ENCODE measurements at places on chromosomes 5 and 9. TPM values are rescaled to one million over a fixed set of nuclear protein-coding genes. Genes with fewer than 3 reads are reported as not detected.

The PPP2R2B gene
- total RNA-seq, result 2.6 TPM

DNA sequence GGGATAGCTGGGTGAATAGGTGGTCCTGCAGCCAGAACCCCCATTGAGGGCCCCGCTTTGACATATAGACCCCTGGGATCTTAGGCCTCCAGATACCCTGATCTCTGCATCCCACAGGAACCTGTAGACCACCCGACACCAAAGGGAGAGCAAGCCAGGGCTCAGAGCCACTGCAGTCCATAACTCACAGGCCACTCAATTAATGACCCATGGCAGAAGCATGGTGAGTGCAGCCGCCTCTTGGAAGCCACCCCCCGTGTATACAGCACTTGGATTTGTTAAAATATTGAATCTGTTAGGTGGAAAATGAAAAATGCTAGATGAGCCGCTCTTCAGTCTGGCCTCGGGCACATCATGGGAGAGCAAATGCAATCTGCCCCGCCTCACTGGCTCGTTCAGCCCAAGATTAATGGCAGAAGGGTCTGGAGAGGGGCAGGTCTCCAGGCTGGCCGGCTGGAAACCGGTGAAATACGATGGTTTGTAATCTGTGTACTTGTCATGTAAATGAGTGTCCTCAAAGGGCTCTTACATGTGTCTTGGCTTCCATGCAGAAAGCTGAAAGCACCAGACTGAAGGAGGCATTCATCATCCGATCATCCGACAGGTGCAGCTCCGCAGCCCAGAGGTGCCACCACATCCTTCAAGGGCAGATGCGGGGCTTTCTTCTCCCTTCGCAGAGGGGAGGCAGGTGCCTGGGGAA is 111.3 kb downstream of the OLFM1 start:
- H3K27ac ChIP-seq, result no peak overlapping the region
- no peaks in the 10 kb centered on the region for H3K36me3 ChIP-seq
- peaks cover 8% of the 10 kb centered on the region for H3K27me3 ChIP-seq
- DNase-seq, result no peak

DNA sequence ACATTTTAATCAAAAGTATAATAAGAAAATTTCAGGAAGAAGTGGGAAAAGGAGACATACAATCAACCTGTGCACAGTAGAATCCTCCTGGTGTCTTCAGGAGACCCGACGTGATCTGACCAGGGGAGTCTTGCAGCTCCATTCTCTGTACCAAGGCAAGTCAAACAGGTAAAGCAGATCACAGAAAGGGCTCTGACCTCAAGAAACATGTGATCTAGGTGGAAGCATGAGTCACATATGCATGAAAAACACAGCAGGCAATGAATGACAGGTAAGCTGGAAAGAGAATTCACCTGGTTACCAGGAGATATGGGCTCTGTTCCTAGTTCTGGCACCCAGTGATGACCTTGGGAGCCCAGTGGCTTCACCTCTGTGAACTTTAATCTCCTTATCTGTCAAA is 19.4 kb upstream of the FABP6 start:
- H3K27me3 ChIP-seq, result no peaks in the 10 kb centered on the region
- H3K36me3 ChIP-seq, result no peaks in the 10 kb centered on the region
- H3K27ac ChIP-seq, result no peak overlapping the region
- no peaks in the 10 kb centered on the region for H3K4me1 ChIP-seq
- no peak for DNase-seq
- H3K4me3 ChIP-seq, result no peak overlapping the region

- no peaks in the 10 kb centered on the region for H3K36me3 ChIP-seq
- H3K4me3 ChIP-seq, result no peak overlapping the region
- no peak overlapping the region for H3K27ac ChIP-seq
- H3K27me3 ChIP-seq, result no peaks in the 10 kb centered on the region
- DNase-seq, result no peak
Observed at GRCh38 chr5:62494772-62495171, 82.2 kb downstream of the IPO11 start.

DNA sequence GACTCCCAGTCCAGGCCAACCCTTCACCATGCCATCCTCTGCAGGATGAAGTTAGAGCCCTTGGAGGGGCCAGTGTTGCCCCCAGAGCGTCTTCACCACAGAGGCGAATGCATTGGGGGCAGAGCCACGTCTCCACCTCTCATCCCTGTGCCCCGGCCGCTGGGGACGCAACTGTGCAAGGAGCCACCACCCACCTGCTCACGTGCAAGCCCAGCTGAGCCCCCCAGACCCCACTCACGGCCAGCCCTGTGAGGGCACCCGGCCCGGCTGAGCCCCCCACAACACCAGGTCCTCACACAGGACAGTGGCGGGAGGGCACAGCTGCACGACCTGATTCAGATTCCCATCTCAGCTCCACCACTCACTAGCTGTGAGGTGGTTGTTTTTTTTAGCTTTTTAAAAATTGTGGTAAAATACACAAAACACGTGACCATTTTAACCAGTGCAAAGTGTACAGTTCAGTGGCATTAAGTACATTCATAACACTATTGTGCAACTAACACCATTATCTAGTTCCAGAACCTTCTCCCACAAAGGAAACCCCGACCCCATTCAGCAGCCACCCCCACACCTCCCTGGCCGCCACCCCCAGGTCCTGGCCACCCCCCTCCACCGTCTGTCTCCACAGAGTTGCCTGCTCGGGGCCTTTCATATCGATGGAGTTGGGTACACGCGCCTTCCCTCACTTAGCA is 33.5 kb upstream of the UBAC1 start:
- no peak for DNase-seq
- no peaks in the 10 kb centered on the region for H3K27me3 ChIP-seq
- H3K4me1 ChIP-seq, result peaks cover 20% of the 10 kb centered on the region
- H3K27ac ChIP-seq, result no peak overlapping the region
- H3K4me3 ChIP-seq, result no peak overlapping the region

The ZNF658 gene
- total RNA-seq, result 7.4 TPM

GRCh38 chr9:70603020-70603411 is 188.6 kb upstream of the KLF9 start:
- H3K4me3 ChIP-seq, result no peak overlapping the region
- peaks cover 9% of the 10 kb centered on the region for H3K4me1 ChIP-seq
- no peaks in the 10 kb centered on the region for H3K36me3 ChIP-seq

DNA sequence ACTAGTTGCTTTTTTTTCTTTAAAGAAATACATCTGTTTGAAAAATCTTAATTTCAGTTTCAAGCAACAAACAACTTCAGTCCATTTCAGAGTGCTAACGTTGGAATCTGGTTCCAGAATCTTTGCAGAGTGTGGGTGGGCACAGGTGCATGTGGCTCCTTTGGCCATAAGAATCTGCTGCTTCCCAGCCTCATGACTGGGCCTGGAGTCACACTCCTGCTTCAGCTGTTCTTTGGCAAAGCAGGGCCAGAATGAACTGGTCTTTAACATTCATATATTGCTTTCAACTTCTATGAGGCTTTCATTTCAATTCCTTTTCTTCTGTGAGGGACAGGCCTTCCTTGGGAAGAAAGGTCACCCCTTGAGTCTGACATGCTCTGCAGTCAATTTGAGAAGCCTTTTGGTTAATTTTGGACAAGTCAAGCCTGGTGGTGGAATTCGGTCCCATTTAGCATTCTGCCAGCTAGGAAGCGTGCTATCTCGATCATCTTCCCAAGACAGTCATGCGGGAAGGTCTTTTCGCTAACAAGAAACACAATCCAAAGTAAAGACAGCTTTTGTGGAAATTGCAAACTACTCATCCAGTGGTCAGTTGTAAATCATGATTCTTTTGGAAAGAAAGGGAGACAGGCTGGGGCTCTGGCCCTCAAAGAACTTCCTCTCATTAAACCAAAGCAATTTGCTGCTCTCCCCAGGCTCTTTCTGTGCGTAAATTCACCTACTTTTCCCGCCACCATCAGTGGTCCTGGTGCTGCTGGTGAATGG is 55.2 kb downstream of the SLC1A3 start:
- H3K27me3 ChIP-seq, result no peaks in the 10 kb centered on the region
- H3K4me1 ChIP-seq, result no peaks in the 10 kb centered on the region
- DNase-seq, result no peak
- H3K27ac ChIP-seq, result no peak overlapping the region

GRCh38 chr5:169610606-169611005 is 26.5 kb upstream of the DOCK2 start:
- H3K27ac ChIP-seq, result no peak overlapping the region
- no peaks in the 10 kb centered on the region for H3K36me3 ChIP-seq
- H3K27me3 ChIP-seq, result no peaks in the 10 kb centered on the region

DNA sequence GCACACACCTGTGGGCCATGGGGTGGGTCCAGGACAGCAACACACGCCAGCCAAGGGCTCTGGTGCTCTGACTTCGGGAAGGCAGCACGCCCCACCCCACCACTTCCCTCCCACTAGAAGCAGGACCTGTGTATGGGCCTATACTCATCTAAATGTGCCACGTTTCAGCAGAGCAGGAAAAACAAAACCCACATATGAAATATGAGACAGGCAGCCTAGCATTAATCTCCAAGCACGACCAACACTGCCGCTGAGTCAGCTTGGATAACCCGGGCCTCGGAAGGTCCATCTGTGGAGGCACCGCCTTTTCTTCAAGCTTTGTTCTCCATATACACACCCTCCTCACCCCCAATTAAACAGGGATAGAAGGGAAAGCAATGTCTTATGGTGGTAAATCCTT is 203.1 kb downstream of the ROR2 start:
- no peak overlapping the region for H3K27ac ChIP-seq
- H3K4me1 ChIP-seq, result no peaks in the 10 kb centered on the region
- H3K4me3 ChIP-seq, result no peak overlapping the region
- H3K27me3 ChIP-seq, result no peaks in the 10 kb centered on the region
- no peaks in the 10 kb centered on the region for H3K36me3 ChIP-seq

GRCh38 chr5:178341091-178341850 is 108.7 kb upstream of the PHYKPL start:
- no peaks in the 10 kb centered on the region for H3K4me1 ChIP-seq
- no peaks in the 10 kb centered on the region for H3K27me3 ChIP-seq
- H3K27ac ChIP-seq, result no peak overlapping the region
- H3K36me3 ChIP-seq, result no peaks in the 10 kb centered on the region

The FAM169A gene
- total RNA-seq, result 16.6 TPM

DNA sequence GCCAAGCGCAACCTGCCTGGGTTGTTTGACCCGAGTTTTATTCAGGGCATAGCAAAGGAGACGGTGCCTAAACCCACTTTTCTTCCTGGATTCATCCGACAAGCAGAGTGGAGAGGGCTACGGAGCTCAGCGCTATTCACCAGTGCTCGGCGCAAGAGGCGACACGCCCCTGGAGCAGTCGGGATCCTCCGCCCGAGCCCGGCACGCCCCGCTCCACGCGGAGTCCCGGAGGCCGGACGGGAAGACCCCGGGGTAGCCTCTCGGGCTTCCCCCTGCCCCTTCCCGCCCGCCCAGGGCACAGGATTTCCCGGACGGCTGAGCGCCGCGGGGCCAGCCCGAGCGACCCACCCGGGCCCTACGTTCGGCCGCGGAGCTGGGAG is 427 bp downstream of the SERINC5 start:
- DNase-seq, result peak; percentile 36
- H3K4me1 ChIP-seq, result peaks cover 8% of the 10 kb centered on the region
- no peaks in the 10 kb centered on the region for H3K36me3 ChIP-seq
- no peaks in the 10 kb centered on the region for H3K27me3 ChIP-seq

DNA sequence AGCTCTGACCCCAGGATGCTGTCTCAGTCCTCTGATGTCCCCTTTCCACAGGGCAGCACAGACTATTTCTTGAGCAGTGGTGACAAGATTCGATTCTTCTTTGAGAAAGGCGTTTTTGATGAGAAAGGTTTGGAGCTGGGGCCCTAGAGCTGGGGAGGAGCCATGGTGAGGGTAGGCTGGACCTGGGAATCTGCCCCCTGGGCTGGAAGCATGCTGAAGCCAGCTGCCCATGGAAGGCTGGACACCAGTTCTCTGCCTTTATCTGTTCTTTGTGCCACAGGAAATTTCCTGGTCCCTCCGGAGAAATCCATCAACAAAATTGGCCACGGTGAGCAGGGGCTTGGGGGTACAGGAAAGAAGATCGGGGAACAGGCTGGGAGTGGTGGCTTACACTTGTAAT is 12.9 kb downstream of the PHYHD1 start:
- H3K4me1 ChIP-seq, result no peaks in the 10 kb centered on the region
- H3K36me3 ChIP-seq, result no peaks in the 10 kb centered on the region
- DNase-seq, result no peak
- no peaks in the 10 kb centered on the region for H3K27me3 ChIP-seq

- H3K27me3 ChIP-seq, result no peaks in the 10 kb centered on the region
- H3K4me1 ChIP-seq, result no peaks in the 10 kb centered on the region
- H3K36me3 ChIP-seq, result no peaks in the 10 kb centered on the region
- H3K27ac ChIP-seq, result no peak overlapping the region
- no peak for DNase-seq
- no peak overlapping the region for H3K4me3 ChIP-seq
Observed at GRCh38 chr5:154211641-154212390, 21.3 kb downstream of the GALNT10 start.

The MYORG gene
- total RNA-seq, result 3.4 TPM

The GRXCR2 gene
- not detected for total RNA-seq

GRCh38 chr9:131525643-131526565 is 5.2 kb downstream of the UCK1 start:
- peaks cover 21% of the 10 kb centered on the region for H3K36me3 ChIP-seq
- no peak overlapping the region for H3K4me3 ChIP-seq
- no peaks in the 10 kb centered on the region for H3K27me3 ChIP-seq
- peaks cover 6% of the 10 kb centered on the region for H3K4me1 ChIP-seq
- no peak overlapping the region for H3K27ac ChIP-seq

DNA sequence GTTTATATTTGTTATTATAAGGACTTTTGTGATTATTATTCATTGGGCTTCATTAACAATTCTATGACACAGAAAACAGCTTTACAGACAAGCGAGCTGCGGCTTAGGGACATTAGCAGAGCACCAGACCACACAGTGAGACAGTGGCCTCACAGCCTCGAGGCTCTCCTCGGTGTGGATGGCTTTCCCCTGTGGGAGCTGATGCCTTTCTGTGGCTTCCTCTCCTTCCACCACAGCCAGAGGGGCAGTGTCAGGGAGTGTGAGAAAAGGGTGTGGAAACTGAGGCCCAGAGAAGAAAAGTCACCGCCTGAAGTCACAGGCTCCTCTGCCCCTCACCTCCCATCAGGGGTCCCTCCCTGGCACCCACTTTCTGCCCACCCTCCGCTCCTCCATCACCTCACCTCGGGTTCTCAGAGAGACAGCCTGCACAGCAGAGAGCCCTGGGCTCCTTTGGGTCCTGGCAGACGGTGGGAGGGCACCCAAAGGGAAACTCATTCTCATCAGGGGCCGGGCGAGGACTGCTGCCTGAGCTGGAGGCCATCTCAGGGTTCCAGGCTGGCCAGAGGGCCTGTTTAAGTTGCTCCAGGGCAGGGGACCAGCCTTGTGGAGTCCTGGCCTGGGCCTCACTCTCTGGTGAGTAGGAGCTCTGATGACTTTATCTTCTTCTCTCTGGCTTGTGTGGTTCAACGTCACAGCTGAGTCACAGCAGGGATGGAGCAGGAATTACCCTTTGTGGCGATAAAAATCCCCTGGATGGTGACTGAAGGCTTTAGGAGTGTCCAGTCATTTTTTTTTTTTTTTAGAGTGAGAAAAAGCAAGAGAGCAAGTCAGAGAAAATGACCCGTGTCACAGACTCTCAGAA is 830 bp downstream of the TRAF1 start:
- peak overlapping the region; percentile 45 for H3K27ac ChIP-seq
- H3K36me3 ChIP-seq, result no peaks in the 10 kb centered on the region
- no peak overlapping the region for H3K4me3 ChIP-seq
- no peaks in the 10 kb centered on the region for H3K27me3 ChIP-seq
- no peak for DNase-seq

The PCDHGA11 gene
- total RNA-seq, result 3.4 TPM

- H3K27me3 ChIP-seq, result no peaks in the 10 kb centered on the region
- H3K27ac ChIP-seq, result no peak overlapping the region
- H3K4me3 ChIP-seq, result no peak overlapping the region
- no peaks in the 10 kb centered on the region for H3K4me1 ChIP-seq
- DNase-seq, result no peak
Observed at GRCh38 chr5:167950126-167950721, 341.2 kb upstream of the WWC1 start.

The PCDHB16 gene
- total RNA-seq, result 4.4 TPM

The IFNE gene
- not detected for total RNA-seq

- H3K36me3 ChIP-seq, result no peaks in the 10 kb centered on the region
- H3K4me1 ChIP-seq, result no peaks in the 10 kb centered on the region
- H3K4me3 ChIP-seq, result no peak overlapping the region
- H3K27me3 ChIP-seq, result no peaks in the 10 kb centered on the region
- H3K27ac ChIP-seq, result no peak overlapping the region
Observed at GRCh38 chr5:9502050-9502834, 43.6 kb downstream of the SEMA5A start.

Measured in prostate gland (tissue), 2 donors.